ENCODE measurements at places on chromosomes 7 and 10. TPM values are rescaled to one million over a fixed set of nuclear protein-coding genes. Genes with fewer than 3 reads are reported as not detected.

DNA sequence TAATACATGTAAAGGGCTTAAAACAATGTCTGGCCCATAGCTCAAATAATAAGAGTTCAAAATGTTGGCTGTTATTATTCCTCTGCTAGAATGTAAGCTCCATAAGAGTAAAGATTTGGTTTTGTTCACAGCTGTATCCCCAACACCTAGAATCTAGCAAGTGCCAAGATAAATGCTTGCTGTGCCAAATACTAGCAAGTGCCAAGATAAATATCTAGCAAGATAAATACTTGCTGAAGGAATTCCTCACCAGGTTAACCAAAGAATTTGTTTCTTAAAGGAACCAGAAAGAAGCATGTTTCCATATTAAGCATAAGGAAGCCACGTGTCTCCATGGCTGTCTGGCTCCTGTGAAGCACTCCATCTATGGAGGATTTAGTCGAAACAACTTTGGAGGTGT is 235.2 kb upstream of the SP4 start:
- DNase-seq = no peak

- DNase-seq = no peak
Observed at GRCh38 chr10:61877887-61878739, 23.4 kb upstream of the ARID5B start.

GRCh38 chr10:73093922-73094850 is 2.5 kb downstream of the P4HA1 start:
- no peak for DNase-seq

GRCh38 chr10:63605197-63605967 is 84.2 kb downstream of the REEP3 start:
- DNase-seq = peak; percentile 50

DNA sequence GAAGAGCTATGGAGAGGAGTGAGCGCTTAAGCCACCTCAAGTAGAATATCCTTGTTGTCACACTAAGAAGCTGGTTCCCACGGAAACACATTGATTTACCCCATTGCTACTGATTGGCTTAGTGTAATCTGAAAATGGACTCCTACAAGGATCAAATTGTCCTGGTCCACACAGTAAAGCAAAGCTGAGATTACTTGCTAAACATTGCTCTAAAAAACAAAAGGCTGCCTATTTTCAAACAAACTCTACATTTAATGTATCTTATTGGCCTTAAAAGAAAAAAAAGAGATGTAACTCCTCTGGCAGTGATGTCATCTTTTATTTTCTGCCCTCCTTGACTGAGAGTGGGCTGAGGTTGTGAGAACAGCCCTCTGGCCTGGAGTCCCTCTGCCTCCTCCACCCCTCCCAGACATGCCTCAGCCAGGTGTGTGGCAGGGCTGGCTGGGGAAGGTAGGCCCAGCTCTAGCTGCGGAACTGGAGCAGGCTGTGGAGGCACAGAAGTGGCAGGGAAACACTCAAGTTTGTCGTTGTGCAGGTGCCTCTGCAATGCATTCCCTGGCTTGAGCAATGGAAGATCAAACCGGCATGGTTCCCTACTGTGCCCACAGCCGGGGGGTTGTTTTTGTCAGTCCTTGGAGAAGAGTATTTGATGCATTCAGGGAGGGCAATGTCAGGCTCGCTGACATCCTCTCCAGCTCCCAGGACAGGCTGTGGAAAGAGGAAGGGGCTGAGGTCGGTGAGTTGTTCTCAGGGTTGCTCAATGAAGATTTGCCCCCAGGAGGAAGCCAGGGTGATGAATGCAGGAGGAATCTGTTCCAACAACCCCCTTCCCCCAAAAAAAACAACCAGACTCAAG is 9.1 kb downstream of the KLF6 start:
- peak; percentile 63 for DNase-seq

DNA sequence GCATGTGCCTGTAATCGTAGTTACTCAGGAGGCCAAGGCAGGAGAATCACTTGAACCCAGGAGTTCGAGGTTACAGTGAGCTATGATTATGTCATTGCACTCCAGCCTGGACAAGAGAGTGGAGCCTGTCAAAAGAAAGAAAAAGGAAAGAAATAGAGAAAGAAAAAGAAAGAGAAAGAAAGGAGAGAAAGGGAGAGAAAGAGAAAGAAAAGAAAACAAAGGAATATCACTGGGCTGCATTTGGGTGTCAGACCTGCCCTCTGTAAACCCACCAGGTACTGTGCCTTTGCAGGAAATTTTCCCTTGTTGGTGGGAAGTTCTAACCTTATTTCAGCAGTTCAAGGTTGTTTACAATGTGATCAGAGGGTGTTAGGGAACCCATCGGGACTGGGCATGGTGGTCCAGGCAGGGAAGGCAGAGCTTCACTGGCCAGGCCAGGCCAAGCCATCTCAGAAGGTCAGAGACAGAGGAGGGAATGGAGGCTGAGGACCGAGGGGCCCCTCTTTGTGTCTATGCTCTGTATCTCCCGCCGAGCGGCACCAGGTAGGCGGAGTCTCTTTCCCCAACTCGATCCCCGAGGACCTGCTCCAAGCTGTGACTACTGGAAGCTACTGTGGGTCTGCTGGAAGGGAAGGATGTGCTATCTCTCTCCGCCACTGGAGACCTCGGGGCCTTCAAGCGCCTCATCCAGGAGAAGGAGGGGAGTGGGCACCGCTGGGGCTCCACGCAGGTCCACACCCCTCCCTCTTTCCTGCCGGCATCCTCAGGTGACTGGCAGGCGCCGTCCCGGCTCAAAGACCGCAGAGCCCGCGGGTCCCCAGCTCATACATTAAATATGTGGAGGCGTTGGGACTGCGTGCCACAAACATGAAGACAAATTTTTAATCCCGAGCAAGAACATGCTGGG is 15.2 kb upstream of the KAZALD1 start:
- DNase-seq = no peak

DNA sequence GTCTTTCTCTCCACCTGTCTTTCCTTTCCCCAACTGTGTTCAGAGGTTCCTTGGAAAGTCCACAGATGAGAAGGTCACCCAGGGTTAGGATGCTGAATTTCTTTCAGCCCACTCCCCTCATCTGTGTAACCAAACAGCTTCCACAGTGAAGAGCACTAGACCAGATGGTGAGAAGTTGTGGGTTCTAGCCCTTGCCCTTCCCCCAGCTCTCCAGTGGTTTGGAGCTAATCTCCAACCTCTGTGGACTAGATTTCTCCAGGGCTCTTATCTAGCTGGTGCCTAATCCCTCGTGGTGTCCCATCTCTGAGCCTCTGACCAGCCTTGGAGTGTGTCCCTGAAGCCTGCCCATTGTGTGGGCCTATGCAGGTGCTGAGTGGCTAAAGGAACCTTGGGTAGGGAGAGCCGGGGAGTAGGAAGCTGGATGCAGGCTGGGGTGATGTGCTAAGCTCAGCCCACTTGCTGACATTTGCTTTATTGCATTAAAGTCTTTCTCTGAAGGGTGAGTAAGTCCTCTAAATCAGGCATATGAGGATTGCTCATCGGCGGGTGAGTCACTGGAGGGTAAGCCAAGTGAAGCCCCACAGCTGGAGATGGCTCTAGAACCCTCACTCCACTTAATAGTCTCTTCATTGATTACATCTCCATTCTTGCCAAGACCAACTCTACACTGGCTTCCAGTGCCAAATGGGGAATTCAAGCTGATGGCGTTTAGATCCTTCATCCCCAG is 14.9 kb downstream of the DUSP5 start:
- no peak for DNase-seq

GRCh38 chr7:68503400-68503799 is 1094.9 kb upstream of the AUTS2 start:
- DNase-seq = no peak

DNA sequence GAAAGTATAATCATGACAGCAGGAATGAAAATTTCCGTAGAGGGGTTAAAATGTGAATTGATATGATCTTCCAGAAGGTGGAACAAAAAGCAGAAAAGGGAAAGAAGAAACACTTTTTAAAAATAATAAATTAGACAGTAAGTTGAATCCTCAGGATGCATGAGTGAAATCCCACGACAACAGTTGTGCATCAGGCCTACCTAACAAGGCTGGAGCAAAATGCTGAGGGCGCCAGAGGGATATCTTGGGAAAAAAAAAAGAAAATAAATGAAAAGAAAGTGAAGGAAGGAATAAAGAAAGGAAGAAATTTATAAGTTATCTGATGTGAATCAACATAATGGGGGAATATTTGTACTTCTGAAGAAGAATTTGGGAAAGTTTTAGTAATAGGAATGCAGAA is 13.0 kb upstream of the HUS1 start:
- no peak for DNase-seq

DNA sequence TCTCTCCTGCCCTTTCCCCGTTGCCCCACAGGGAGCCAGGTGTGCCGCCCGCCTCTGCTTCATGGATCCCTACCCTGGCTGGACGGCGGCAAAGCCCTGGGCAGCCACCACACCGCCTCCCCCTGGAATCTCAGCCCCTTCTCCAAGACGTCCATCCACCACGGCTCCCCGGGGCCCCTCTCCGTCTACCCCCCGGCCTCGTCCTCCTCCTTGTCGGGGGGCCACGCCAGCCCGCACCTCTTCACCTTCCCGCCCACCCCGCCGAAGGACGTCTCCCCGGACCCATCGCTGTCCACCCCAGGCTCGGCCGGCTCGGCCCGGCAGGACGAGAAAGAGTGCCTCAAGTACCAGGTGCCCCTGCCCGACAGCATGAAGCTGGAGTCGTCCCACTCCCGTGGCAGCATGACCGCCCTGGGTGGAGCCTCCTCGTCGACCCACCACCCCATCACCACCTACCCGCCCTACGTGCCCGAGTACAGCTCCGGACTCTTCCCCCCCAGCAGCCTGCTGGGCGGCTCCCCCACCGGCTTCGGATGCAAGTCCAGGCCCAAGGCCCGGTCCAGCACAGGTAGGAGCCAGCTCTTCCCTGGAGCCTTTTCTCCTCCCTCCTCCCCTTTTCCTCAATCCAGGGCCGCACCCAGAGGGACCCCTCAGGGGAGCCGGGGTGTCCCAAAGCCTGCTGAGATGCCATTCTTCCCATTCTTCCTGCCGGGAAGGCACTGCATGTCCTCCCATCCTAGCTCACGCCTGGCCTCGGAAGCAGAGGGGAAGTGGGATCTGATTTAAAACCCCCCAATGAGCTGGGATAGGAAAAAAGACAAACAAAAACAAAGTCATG is 4.0 kb downstream of the GATA3 start:
- no peak for DNase-seq

- DNase-seq = no peak
Observed at GRCh38 chr10:95438781-95439180, 122.4 kb downstream of the SORBS1 start.

EFCAB10 gene
- not detected for polyA plus RNA-seq

NOS3 gene
- polyA plus RNA-seq = 5.3 TPM

SPDYE8 gene
- not detected for polyA plus RNA-seq

MOGAT3 gene
- polyA plus RNA-seq = not detected

CALHM3 gene
- not detected for polyA plus RNA-seq

TBX20 gene
- not detected for polyA plus RNA-seq

SCIN gene
- 5.4 TPM for polyA plus RNA-seq
